Stimulated activated CD8-positive, alpha-beta memory T cell treated with anti-CD3 and anti-CD28 coated beads, Interleukin-2, amount 100 ng/mL, for 48 hours (primary cell): ENCODE measurements at places on chromosomes 1 and 21.

DNA sequence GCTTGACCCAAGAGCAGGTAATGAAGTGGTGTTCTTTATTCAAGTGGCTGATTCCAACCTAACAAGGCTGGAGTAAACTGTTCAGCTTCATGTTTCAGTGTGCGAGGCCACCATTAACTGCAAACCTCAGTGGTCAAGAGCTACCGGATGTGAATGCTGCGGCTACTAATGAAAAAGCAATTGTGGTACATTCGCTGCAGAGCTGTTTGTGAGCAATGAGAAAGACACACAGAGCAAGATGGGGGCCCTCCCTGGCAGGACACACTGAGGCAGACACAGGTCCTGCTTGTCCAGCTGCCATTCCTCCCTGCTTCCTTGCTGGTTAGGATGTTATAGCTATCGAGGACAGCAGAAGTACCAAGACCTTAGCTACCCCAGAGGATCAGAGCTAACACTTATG is 26.1 kb downstream of the SYF2 start:
- no peak for DNase-seq

DNA sequence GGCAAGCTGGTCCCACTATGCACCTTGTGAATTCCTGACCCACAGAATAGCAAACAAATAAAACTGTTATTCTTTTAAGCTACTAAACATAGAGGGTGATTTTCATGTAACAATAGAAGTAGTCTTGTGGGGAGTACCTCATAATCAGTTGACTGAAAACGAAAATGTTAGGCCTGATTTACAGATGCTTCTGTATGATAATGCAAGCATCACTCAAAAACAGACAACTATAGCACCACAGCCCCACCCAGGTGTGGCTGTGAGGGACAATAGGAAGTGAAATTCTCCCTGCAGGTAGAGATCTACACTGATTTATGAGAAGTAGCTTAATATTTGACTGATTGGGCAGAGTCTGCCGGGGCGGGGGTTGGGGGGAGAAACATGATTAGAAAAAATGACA is 26.5 kb upstream of the KRTAP19-8 start:
- DNase-seq, result no peak

- DNase-seq, result no peak
Measured at GRCh38 chr1:56433056-56433577, 146.2 kb downstream of the PLPP3 start.

DNA sequence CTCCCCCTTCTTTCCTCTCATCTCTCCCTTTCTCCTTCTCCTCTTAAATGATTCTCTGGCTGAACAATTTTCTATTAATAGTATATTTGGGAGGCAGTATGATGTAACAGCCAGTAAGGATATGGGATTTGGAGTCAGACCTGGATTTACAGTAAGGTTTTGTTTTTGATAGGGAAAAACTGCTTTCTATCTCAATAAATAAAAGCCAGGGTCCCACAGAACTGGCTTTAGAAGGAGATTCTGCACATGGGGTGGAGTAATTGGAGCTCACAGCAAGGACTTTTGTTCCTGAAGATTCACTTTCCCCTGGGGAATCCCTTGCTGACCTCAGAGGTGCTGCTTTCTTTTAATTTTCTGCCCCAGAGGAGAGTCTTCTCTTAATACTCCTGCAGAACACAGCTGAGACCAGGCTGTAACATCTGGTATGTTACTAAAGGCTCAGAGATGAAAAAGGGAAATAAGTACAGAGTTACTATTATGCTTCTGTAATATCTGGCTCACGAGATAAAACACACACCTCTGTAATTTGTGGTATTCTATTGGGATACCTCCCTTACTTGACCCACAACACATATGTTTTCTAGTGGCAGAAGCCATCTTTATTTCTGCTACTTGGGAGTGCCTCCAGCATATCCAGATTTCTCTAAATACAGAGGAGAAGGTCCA is 13.4 kb downstream of the EPB41 start:
- no peak for DNase-seq

DNA sequence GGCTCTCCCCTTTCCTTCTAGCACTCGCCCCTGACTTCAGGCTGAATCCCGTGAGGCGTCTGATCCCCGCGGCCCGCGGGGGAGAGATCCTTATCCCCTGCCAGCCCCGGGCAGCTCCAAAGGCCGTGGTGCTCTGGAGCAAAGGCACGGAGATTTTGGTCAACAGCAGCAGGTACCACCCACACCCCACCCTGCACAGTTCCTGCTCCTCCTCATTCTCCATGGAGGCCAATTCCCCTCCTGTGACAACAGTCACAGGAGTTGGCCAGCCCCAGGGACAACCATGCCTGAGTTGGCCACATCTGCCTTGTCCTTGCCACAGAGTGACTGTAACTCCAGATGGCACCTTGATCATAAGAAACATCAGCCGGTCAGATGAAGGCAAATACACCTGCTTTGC is 20.0 kb downstream of the TMEM81 start:
- no peak for DNase-seq

DNA sequence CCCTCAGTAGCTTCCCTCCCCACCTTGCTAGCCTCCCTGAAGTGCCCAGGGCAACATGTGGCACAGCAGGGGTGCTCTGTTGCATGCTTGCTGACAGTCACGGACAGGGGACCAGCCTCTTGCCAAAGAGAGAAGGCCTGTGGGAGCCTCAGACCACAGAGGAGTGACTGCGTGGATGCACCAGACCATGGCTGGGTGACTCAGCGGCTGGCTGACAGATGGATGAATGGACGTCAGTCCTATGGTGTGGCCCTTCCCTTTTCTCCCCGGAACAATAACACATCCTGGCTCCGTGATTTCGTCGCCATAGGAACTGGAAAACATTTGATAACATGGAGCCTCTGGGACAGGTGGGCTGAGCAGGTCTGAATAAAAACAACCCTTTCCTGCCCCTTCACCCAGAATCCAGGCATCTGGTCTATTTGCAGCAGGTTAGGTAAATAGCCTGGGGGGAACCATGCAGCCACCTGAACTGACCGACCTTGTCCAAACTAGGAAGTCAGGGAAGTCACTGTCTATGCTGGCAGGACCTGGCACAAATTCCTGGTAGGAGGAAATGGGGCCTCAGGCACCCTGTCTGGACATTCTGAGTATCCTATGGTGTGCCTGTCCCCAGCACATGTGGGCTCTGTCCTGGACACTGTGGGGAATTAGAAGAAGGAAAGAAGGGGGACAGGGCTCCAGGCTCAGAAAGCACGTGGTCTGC is 53.3 kb downstream of the NENF start:
- DNase-seq, result no peak

DNA sequence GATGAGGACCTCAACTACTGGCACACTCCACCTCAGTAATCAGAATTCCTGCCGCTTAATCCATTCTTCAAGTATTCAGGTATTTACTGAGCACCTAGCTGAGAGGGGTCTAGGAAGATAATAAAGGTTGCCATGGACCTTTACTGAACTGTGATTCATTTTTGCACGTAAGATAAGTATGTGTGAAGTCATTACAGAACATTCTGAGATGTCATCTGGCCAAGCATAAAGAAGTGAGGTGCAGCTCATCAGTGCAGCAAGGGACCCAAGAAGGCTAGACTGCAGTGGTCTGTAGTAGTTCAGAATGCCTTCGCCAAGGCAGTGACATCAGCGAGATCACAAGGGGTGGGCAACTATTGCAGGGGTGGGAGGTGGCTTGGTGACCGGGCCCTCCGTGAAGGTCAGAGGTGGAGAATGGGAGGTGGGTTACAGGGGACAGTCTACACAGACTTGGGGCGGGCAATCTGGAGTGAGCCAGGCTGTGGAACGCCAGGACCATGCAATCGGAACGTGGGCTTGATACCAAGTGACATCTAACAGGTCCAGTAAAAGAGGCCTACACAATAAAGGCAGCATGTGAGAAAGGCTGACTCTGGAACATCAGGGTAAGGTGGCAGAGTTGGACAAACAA is 107.4 kb downstream of the SLC45A1 start:
- DNase-seq, result no peak

DNA sequence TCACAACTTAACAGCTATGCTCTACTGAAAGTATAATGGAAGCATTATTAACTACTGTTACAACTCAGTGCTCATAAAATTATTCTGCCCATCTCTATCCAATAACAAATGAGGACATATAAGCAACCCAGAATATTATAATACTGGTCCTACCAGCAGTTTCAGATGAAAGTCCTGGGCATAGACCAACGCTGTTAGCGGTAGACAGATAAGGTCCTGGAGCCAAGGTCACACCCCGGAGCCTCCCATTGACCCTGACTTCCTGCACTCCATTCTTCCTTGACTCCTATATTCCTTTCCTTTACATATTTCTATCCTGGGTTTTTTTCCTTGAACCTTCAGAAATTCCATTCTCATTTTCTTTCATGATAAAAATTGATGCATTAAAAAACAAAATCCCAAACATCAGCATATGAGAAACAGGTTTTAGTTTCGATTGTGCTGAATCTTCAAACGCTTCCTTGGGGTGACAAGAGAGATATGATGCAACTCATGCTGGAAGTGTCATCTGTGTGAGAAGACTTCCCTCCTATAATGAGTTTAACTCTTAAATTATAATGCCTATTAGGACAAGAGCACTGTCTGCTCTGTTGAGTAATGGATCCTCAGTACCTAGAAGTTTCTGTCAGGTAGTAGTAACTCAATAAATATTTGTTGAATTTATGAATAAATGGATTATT is 831.1 kb downstream of the LRRIQ3 start:
- DNase-seq, result no peak

- DNase-seq, result no peak
Measured at GRCh38 chr1:22708777-22709176, 1.9 kb upstream of the EPHB2 start.

DNA sequence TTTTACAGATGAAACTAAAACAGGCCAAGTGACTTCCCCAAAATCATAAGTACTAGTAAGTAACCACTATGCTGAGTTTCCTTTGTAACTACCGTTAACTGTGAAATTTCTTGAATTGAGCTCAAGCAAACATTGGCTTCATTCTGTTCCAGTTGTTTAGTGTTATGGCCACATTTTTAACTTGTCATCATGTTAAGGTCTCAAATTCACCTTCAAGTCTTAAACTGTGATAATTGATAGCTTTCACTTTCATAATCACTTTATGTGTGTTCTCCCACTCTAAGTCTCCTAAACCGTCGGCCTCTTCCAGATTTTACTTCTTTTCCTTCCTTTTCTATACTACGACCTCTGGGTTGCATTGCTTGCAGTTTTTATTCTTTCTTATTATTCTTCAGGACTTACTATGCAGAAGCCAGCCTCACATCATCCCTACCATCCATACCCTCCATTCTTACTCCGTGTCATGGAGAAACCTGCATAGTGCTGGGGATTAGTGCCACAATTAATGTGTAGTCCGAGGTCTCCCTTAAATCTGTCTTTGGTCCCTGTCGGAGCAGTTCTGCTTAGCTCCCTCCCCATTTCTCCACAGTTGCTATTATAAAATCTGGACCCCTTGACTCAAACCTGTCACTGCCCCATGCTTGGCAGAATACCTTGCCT is 5.8 kb downstream of the KIF1B start:
- DNase-seq, result no peak

- DNase-seq, result no peak
Measured at GRCh38 chr1:39091845-39092645, 65.9 kb downstream of the NDUFS5 start.

- no peak for DNase-seq
Measured at GRCh38 chr1:69921486-69921885, 283.9 kb downstream of the LRRC40 start.

DNA sequence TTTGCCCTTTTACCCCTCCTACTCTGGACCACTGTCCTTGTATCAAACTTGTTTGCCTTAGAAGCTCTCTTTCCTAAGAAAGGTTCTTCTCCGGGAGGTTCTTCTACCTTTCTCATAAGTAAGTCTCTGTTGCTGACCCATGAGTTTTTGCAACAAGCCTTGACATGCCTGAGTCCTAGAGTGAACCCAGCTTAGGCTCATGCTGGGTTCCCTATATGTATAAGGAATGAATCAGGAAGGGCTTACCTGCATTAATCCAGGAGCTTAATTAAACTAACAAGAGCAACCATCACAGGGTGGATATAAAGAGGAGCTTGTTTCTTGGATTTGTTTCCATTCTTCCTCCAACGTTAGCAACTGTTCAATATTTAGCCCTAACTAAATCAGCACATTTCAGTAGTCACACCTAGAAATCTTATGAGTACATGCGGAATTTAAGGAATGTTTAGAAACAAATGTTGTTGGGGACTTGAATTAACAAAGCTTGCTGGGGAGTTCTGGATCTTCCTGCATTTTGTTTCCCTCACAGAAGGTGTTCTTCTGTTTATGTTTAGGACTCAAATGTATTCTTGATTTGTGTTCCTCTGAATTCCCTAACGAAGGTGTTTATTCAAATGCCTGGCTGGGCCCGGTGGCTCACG is 64.3 kb upstream of the RAB3GAP2 start:
- no peak for DNase-seq

GRCh38 chr1:176241385-176242015 is 34.4 kb upstream of the COP1 start:
- DNase-seq, result no peak

- no peak for DNase-seq
Measured at GRCh38 chr1:54977533-54978297, 2.7 kb upstream of the TMEM61 start.

GRCh38 chr1:90718411-90719329 is 1.6 kb upstream of the BARHL2 start:
- DNase-seq, result no peak

GRCh38 chr1:95408507-95409136 is 174.6 kb downstream of the RWDD3 start:
- no peak for DNase-seq

- DNase-seq, result no peak
Measured at GRCh38 chr21:41874611-41875010, 4.5 kb downstream of the PRDM15 start.

DNA sequence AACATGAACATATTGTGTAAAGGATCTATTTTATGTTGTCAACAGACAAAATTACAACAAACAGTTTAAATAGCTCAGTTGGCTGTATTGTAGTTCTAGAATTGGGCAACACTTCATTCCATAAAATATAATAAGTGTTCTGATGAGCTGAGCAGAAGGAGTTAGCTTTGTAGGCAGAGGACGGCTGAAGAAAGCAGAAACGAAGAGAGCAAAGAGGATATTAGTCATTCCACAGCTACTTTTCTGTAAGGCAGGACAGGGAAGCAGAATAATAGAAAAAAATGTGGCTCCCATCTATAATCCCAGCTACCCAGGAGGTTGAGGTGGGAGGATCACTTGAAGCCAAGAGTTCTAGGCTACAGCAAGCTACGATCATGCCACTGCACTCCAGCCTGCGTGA is 20.2 kb upstream of the IVNS1ABP start:
- DNase-seq, result no peak

DNA sequence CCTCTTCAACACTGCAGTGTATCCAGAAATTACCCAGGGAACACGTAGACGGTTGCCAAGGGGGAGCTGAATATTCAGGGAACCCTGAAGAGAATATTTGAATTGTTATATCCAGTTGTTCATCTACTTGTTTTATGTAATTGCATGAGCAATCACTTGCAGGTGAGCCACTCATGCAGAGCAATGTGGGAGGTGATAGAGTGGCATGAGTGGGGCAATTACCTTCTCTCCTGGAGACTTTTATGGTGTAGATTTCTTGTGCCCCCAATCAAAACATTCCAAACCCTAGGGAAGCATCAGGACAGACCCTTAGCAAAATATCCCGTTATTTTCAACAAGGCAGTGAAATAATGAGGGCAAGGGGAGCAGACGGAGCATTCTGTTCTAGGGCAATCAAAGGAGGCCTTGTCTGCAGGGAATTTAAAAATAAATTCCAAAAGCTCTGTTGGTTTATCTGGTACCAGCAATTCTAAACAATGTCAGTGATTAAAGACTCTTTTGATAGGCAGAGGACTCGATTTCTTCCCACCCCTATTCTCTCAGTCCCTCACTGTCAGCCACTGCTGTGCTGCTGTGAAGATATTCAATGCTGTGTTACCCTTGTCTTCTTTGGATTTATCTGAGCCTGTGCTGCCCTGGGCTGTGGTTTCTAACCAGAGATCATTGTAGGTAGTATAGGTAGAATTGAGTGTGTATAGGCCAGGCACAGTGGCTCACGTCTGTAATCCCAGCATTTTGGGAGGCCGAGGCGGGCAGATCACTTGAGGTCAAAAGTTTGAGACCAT is 180.2 kb upstream of the MAP1LC3C start:
- no peak for DNase-seq
